Stimulated activated CD4-positive, alpha-beta T cell treated with anti-CD3 and anti-CD28 coated beads, TNF-alpha, amount 100 ng/mL, for 4 hours (primary cell): ENCODE measurements at places on chromosomes 11 and 22.

DNA sequence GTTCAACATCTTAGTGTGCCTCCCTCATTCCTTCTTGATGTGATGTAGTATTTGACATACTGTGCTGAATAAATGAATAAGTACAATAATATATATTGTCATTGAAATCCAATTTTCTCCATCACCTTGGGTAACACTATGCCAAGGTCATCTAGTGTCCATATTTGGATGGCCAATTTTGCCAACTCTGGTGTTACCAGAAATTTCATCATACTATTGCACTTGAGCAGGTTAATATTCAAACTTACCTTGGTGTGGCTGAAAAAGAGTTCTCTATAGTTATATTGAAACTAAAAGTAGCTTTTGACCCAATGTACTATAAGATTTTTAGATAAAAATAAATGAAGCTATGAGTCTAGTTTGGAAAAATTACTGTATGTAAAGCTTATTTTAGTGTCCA, 98.2 kb upstream of the SLC6A5 start:
- no peak for DNase-seq

DNA sequence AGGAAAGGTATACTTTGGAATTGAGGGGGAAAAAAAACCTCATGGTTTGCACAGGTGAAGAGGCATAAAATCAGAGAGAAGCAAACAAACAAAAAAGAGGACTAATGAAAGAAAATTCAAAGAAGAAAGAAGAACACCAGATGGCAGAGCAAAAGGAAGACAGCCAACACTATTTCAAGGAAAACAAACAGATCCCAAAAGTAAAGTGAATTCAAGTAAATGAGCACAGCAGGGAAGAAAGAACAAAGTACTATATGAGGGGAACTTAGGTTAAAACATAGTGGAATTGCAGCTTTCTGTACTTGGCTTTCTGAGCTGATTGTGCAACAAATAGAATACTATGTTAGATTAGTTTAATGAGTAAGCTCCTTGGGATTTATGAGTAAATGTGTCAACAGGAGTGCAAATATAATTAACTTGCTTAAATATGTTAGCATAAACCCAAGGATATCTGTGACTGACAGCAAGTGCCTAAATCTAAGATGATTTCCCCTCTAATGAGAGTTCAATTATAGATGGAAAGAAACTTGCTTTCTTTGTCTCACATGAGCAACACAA, 404.6 kb upstream of the CNTN5 start:
- no peak for DNase-seq

DNA sequence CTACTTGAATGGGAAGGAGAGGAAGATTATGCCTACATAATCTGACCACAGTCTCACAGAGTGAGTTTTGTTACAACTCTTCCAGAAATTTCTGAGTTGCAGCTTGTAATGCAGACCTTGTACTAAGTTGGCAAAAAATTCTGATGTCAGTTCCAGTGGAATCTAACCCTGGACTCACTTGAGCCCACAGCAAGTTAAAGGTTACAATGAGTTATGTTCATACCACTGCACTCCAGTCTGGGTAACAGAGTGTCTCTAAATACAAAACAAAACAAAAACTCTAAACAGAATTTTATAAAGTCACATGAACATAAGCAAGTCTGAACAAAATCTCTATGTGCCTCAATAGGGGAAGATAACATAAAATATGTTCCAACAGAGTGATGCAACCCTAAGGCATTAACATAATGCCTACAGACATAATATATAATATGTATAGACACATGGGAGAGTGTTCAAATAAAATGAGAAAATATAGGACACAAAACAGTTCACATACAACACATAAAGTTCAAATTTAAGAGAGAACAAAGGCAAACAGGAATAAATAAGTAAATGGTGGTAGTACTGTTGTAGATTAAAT, 1.1 kb downstream of the GLYAT start:
- no peak for DNase-seq

- DNase-seq = no peak
These were observed 58.9 kb downstream of the MYEOV start for GRCh38 chr11:69352715-69353319.

DNA sequence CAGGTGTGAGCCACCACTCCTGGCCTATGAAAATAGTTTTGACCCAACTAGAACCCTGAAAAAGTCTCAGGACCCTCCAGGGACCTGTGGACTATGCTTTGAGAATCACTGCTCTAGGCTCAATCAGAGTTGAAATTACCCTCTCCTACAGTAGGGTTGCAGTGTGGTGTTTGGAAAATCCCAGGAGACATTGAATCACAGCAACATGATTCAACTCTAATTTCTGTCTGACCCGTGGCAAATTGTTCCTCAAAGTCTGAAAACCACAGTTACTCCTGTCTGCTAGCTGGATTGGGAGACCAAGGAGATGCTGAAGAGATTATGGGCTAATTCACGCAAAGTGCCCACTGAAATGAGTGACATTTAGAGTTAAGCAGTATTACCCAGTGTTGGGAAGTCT, 5.4 kb upstream of the MTMR3 start:
- no peak for DNase-seq

DNA sequence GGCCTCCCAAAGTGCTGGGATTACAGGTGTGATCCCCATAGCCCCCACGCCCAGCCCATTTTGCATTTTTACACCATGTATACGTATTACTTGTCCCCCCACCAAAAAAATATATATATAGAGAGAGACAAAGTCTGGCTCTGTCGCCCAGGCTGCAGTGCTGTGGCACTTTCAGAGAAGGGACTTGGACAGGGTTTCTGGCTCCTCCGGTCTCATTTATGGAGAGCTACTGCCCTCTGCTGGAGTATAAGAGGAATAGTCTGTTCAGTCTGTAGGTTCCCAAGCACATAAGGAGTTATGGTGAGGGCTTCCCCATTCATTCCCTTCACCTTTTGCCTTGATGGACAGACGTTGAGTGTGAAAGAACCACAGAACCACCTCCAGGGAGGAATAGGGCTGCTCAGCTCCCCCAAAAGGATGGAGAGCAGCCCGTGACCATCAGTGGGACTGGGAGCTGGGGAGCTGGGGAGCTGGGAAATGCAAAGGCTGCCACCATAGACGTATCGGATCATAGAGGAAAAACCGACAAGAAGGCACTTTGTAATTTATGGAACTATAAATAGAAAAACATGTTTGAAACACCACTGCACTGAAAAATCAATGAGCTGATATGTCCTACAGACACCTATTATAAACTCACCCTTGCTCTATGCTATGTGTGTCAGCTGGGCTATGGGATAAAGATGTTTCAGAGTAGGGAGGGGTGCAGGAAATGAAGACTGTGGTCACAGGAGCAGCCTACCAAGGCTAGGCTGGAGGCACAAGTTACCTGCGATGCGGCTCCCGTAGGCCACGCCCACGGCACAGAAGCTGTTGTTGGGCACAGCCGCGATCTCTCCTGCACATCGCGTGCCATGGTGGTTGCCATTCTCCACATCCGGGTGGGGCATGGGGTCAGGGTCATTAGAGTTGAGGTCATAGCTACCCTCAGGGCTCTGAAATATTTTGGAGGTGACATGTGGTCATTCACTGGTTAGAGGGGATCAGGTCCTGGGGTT, 5.2 kb downstream of the PCSK7 start:
- no peak for DNase-seq

DNA sequence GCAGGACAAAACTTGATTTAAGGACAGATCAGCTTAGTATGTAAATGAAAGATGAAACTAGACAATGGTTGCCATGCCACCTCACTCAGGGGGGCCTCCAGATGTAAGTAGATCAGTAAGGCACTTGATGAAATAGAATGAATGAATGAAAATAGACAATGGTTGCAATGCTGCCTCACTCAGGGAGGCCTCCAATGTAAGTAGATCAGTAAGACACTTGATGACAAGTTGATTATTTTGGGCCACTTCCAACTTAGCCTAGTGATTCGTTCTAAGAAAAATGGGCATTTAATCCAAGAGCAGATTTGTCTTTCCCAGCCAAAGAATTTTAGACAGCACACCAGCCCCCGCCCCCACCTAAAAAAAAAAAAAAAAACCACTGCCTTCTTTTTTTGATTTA, 19.2 kb upstream of the SLC5A12 start:
- DNase-seq = no peak

GRCh38 chr11:122116591-122116990, 576 bp upstream of the BLID start:
- no peak for DNase-seq

DNA sequence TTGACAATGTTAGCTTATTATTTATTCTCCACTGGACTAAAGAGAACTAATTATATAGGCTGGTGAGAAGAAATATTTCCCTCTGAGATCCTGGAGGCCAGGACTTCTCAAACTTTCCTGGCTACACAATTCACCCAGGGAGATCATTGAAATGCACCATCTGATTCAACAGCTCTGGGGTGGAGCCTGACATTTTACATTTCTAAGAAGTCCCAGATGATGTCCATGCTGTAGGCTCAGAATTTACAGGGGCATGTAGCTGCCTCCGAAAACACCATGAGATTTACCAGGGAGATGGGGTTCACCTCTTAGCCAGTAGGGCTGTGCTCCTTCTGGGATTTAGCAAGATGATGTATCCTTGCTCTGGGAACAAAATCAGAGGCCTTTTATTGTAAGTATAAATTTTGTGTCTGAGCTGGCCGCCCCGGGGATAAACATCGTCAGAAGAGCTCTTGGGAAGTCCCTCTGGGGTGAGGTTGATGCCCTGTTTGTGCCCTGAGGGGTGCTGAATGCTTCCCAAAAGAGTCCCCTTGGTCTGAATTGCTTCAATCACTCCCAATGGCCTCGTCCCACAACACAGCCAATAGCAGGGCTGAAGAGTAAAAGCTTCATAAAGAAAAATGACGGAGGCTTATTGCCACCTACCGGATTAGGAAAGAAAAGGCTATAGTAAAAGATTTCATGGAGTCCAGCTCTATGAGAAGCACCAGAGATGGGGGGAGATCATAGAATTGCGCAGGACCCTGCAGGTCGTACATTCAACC, 33.4 kb upstream of the API5 start:
- DNase-seq = no peak

- DNase-seq = no peak
These were observed 1.6 kb upstream of the LRRC55 start for GRCh38 chr11:57180081-57180561.

- no peak for DNase-seq
These were observed 34.2 kb upstream of the PRR5 start for GRCh38 chr22:44667829-44668189.

DNA sequence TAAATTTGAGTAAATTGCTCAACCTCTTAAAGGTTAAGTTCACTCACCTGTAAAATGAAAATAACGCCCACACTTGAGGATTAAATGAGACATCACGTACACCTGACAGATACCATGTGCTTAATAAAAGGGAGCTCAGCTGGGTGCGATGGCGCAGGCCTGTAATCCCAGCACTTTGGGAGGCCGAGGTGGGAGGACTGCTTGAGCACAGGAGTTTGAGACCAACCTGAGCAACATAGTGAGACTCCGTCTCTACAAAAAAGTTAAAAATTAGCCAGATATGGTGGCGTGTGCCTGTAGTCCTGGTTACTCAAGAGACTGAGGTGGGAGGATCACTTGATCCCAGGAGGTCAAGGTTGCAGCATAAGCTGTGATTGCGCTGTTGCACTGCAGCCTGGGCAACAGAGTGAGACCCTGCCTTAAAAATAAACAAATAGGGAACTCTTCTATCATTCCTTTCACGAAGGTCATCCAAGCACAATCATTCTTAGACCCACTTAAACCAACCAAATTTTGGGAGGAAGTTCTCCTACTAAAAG, 134.1 kb downstream of the BBOX1 start:
- DNase-seq = no peak

DNA sequence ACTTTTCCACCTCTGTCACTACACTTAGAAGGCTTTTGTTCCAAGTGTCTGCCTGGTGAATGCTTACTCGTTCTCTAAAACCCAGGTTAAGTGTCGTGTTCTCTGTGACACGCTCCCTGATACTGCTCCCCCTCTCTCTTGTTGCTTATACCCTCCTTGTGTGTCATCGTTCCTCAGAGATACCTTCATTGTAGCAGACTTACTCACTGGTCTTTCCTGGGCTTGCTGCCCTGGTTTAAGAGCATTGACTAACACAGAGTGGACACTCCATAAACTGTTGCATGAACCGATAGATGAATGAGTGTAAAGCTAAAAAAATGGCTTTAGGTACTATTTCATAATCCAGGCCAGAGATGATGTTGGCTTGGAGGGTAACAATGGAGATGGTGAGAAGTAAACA, 171.3 kb downstream of the GRIK4 start:
- DNase-seq = no peak

DNA sequence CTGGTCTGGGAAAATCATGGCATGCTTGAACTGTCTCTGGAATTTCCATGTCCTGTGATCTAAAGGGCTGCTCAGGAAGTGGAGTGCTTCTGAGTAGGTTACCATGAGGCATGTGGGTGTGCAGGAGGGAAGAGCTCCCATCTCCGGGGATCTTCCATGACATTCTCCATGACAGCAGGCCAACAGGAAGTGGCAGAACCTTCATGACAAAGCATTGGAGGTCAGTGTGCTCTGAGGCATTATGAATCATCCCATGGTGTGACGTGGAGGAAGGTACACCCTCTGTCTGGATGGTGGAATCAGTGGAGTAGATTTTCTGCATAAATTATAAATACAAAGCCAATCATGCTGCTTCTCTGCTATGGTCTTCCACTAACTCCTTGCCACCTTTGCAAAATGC, 139.6 kb upstream of the E2F8 start:
- DNase-seq = no peak

DNA sequence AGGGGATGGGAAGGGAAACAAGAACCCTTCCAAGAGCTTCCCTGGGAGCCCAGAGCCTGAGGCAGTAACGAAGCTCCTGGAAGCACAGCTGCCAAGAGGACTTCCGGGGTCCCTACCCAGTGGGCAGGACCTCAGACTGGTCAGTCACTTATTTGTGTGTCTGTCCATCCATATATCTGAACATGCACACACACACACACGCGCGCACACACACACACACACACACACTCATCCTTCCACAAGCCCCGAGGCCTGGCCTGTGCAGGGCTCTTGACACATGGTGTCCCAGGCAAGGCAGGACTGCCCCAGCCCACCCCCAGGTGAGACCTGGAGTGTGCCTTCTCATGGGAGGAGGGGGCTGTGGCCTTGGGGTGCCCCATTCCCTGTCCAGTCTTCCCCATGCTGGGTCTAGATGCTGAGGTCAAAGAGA, 44.9 kb downstream of the IGLL5 start:
- DNase-seq = no peak

GRCh38 chr22:48957311-48957986, 870.2 kb downstream of the BRD1 start:
- DNase-seq = no peak

- DNase-seq = no peak
These were observed 60.8 kb upstream of the CTSC start for GRCh38 chr11:88398372-88398771.

DNA sequence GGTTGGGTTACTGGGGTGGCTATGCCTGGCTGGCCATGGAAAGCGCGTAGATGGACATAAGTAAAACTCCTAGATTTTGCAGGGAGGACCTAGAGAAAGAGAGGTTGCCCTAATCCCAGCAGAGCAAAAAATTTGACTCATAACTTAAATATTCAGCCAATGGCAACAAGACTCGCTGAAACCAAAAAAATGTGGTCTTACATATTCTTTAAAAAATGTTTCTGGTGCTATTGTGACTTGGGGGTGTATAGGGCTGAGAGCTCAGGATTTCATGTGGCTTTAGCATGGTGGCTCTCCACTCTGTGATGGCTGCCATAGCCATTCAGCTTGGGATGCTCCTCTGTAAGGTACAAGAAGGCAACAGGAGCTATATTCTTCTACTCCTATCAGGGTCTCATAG, 27.2 kb upstream of the PDGFD start:
- no peak for DNase-seq
